CD4-positive, alpha-beta memory T cell (primary cell): ENCODE measurements at places on chromosomes 5 and 9.

DNA sequence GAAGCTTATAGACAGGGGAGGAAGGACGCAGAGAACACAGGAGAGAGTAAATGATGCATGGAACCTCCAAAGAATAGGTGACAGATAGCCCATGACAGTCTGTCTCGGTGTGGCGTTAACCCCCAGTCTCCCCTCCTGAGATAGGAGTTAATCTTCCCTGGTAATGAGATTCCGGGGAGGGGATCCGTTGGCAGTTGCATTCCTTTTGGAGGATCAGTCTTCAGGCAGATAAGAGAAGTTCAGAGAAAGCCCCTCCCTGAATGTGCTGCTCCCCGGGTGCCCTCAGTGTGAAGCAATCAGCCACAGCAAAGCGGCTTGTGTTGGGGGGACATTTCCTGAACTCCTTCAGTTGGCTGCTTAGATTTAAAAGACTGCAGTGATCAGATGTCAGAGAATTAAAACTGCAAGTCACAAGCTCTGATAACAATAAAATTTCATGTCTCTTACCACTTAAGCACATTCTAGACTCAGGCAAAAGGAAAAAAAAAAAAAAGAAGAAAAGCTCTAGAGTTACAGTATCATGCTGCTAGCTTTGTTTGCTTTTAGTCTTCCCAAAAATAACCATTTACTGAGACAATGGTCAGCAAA, 121.1 kb downstream of the EGFLAM start:
- no peak overlapping the region for H3K27ac ChIP-seq
- H3K36me3 ChIP-seq, result no peaks in the 10 kb centered on the region
- no peak for DNase-seq
- H3K4me3 ChIP-seq, result no peak overlapping the region

GRCh38 chr5:134844252-134844651, 1.5 kb upstream of the C5orf24 start:
- no peak overlapping the region for H3K4me3 ChIP-seq
- no peak overlapping the region for H3K27ac ChIP-seq
- H3K27me3 ChIP-seq, result no peaks in the 10 kb centered on the region
- peaks cover 5% of the 10 kb centered on the region for H3K36me3 ChIP-seq

DNA sequence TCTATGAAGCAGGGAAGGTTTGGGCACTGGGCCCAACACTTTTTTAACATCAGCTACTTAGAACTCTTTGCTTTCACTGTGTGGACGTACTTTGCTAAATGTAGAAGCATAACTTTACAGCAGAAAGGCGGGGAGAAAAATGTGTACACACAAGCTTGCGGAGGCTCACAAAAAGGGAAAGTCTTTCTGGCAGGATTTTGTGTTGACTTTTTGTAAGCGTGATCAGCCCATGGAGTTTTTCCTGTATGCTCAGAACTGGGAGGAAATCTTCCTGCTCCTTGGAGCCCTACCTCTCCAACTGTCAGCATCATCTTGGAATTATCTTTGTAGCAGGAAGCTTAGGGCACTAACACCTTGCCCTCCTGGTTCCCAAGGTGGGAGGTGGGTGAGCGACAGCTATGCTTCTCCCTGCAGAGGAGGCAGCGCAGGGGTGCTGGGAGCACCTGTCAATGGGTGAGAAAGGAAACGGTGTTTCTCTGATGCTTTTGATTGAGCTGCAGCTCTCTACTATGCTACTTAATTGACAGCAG, 321.9 kb downstream of the GADD45G start:
- no peak overlapping the region for H3K4me3 ChIP-seq
- H3K36me3 ChIP-seq, result no peaks in the 10 kb centered on the region
- no peaks in the 10 kb centered on the region for H3K27me3 ChIP-seq
- DNase-seq, result no peak

DNA sequence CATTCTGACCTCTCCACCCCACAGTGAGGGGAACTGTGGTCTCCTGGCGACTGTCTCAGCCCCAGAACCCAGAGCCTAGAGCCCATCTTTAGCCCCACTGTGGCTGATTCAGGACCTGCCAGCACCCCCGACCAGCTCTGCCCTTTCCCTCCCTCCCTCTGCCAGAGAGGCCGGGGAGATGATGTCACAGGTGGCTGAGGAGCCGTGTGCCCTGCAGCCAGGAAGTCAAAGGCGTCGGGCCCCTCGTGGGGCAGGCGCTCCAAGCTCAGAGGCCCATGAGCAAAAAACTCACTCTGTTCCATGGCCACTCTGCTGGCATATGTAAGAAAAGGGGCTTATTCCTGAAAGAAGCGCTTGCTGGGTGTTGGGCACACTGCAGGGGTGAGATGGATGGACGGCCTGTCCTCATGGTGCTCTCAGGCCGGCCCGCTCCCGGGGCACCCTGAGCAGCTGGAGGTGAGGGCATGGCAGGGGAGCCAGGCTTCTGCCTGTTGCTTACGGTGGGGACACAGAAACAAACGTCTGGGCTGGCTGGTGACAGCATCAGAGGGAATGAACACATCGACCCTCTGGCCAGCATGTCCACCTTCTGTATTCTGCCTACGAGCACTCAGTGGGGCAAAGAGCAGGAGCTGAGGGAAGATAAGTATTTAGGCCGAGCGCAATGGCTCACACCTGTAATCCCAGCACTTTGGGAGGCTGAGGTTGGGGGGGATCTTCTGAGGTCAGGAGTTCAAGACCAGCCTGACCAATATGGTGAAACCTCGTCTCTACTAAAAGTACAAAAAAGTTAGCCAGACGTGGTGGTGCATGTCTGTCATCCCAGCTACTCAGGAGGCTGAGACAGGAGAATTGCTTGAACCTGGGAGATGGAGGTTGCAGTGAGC, 41.1 kb downstream of the LAMC3 start:
- H3K36me3 ChIP-seq, result no peaks in the 10 kb centered on the region
- H3K27me3 ChIP-seq, result peaks cover 4% of the 10 kb centered on the region
- no peak overlapping the region for H3K27ac ChIP-seq
- no peak for DNase-seq
- H3K4me1 ChIP-seq, result no peaks in the 10 kb centered on the region
- H3K4me3 ChIP-seq, result no peak overlapping the region

- H3K4me3 ChIP-seq, result no peak overlapping the region
- no peak for DNase-seq
- H3K36me3 ChIP-seq, result no peaks in the 10 kb centered on the region
- H3K4me1 ChIP-seq, result peaks cover 2% of the 10 kb centered on the region
These were observed 15.9 kb downstream of the OR2V1 start for GRCh38 chr5:181114844-181115778.

GRCh38 chr5:167965710-167966109, 325.7 kb upstream of the WWC1 start:
- no peaks in the 10 kb centered on the region for H3K36me3 ChIP-seq
- no peak overlapping the region for H3K27ac ChIP-seq
- no peak overlapping the region for H3K4me3 ChIP-seq
- H3K4me1 ChIP-seq, result no peaks in the 10 kb centered on the region
- H3K27me3 ChIP-seq, result no peaks in the 10 kb centered on the region
- no peak for DNase-seq

GRCh38 chr9:95450171-95451064, 66.4 kb downstream of the PTCH1 start:
- H3K4me3 ChIP-seq, result no peak overlapping the region
- H3K27me3 ChIP-seq, result no peaks in the 10 kb centered on the region
- H3K4me1 ChIP-seq, result no peaks in the 10 kb centered on the region
- DNase-seq, result no peak

DNA sequence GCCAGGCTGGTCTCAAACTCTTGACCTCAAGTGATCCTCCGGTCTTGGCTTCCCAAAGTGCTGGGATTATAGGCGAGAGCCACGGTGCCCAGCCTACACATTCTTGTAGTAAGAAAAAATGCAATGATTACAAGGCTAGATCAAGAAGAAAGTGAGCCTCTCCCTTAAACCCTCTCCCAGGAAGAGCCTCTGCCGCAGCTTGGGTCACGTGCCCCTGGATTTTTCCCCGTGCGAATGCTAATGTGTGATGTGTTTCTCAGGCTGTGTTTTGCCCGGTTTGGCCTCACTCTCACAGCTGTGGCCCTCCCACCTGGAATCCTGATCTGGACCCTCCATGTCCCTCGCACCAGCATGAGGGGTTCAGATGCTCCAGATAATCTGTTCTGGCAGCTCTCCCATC, 6.9 kb downstream of the PLPP7 start:
- no peaks in the 10 kb centered on the region for H3K4me1 ChIP-seq
- H3K27ac ChIP-seq, result no peak overlapping the region
- no peaks in the 10 kb centered on the region for H3K27me3 ChIP-seq
- H3K4me3 ChIP-seq, result no peak overlapping the region
- no peak for DNase-seq

- H3K27ac ChIP-seq, result no peak overlapping the region
- peaks cover 21% of the 10 kb centered on the region for H3K4me1 ChIP-seq
- no peaks in the 10 kb centered on the region for H3K36me3 ChIP-seq
These were observed 102.7 kb upstream of the CPEB4 start for GRCh38 chr5:173785400-173785799.

DNA sequence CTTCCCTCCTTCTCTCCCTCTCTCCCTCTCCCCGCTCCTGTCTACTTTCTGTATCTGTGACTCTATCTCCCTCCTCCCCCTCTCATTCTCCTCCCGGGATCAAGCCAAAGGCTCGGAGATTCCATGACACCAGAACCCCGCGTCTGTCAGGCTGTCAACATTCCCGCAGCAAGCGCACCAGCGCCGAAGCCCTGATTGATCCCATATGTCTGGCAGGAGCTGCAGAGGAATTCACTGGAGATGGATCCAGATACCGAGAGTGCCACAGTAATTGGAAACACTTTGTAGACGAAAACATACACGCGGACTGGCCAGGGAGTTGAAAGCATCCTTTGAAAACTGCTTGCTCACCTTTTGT, 300 bp upstream of the SVEP1 start:
- no peak overlapping the region for H3K27ac ChIP-seq
- no peaks in the 10 kb centered on the region for H3K4me1 ChIP-seq
- H3K4me3 ChIP-seq, result no peak overlapping the region
- no peaks in the 10 kb centered on the region for H3K27me3 ChIP-seq

- no peak overlapping the region for H3K27ac ChIP-seq
- H3K4me1 ChIP-seq, result no peaks in the 10 kb centered on the region
- no peak for DNase-seq
- H3K27me3 ChIP-seq, result no peaks in the 10 kb centered on the region
- H3K36me3 ChIP-seq, result no peaks in the 10 kb centered on the region
These were observed 171.5 kb downstream of the EDIL3 start for GRCh38 chr5:84213212-84213611.

- no peaks in the 10 kb centered on the region for H3K36me3 ChIP-seq
- peak overlapping the region; percentile 73 for H3K4me3 ChIP-seq
- DNase-seq, result peak; percentile 76
- H3K4me1 ChIP-seq, result peaks cover 15% of the 10 kb centered on the region
- no peaks in the 10 kb centered on the region for H3K27me3 ChIP-seq
These were observed 588.5 kb downstream of the MTRR start for GRCh38 chr5:8457187-8458037.

DNA sequence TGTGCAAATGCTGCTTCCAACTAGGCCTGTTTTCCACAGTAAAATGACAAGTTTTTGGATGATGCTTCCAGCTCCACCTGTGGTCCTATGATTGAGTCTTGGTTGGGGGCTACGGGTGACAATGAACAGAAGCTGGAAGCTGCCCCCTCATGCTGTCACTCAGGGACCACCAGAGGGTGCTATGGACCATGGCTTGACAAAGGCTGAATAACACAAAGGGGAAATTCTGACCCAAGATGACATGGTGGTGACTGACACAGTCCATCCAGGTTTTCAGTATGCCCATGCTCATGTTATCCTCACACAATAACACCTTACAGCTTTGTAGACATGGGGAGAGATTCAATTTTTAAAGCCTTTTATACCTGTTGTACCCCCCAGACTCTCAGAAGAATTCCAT, 23.9 kb upstream of the SAP30L start:
- peaks cover 10% of the 10 kb centered on the region for H3K36me3 ChIP-seq
- no peaks in the 10 kb centered on the region for H3K4me1 ChIP-seq
- DNase-seq, result no peak
- H3K4me3 ChIP-seq, result no peak overlapping the region
- H3K27me3 ChIP-seq, result no peaks in the 10 kb centered on the region

DNA sequence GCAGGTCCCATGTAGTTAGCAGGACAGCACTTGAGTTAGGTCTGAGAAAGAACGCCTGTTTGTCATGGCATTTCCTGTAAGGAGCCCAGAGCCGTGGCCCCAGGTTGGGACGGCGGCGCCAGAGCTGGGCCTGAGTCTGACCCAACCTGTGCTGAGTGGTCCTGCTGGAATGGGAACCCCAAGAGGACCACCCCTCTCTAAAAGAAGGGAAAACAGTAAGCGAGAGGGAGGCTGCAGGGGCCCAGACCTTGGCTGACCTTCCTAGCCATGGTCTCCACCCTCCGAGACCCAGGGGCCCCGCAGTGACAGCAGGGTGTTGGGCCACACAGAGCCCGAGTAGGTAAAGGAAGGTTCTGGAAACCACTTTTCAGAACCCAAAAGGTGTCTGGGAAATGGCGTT, 1.8 kb upstream of the LRRC14B start:
- no peak for DNase-seq
- H3K27me3 ChIP-seq, result peaks cover 6% of the 10 kb centered on the region
- H3K4me1 ChIP-seq, result peaks cover 10% of the 10 kb centered on the region
- no peak overlapping the region for H3K4me3 ChIP-seq

DNA sequence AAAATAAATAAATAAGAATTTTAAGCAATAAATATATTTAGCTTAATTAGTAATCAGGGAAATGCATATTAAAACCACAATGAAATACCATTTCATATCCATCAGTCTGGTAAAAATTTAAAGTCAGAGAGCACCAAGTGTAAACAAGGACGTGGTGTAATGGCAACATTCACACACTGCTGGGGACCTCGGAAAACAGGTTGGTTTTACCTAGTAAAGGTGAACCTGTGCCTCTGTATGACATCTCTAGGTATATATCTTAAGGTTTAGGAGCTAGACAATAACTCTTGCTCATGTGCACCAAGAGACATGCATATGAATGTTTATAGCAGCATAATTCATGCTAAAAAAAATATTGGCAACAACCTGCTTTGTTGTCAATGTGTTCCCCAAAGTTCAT, 29.7 kb downstream of the FNBP1 start:
- no peaks in the 10 kb centered on the region for H3K27me3 ChIP-seq
- H3K4me1 ChIP-seq, result peaks cover 85% of the 10 kb centered on the region

DNA sequence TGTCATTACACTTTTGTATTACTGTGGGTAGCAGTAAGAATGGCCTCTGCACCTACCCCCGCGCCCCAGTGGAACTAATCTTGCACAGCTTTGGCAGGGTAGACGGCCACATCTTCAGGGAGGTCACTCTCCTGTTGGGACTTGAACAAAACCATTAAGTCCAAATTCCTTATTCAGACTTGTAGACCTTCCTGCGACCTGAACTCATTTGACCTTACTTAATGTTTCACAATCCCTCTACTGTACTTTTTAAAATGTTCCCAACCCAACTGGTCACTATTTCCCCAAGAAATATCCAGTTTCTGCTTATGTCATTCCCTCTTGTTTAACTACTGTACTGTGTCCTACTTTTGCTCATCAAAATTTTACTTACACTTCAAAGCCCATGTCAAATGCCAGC, 5.3 kb upstream of the FAM120AOS start:
- no peaks in the 10 kb centered on the region for H3K36me3 ChIP-seq
- no peaks in the 10 kb centered on the region for H3K27me3 ChIP-seq
- no peak overlapping the region for H3K27ac ChIP-seq
- H3K4me1 ChIP-seq, result peaks cover 82% of the 10 kb centered on the region

DNA sequence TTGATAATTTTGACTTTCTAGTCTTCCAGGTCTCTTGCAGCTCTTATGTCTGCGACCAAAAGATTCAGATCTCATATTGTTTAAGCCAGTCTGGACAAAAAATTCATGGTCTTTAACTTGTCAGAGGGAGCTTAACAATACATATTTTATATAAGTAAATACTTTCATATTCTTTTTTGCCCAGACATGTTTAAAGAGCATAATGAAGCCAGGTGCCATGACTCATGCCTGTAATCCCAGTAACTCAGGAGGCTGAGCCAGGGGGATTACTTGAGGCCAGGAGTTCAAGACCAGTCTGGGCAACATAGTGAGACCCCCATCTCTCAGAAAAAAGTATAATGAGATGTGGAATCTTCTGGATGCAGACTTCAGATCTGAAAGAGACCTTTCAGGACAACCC, 69.8 kb downstream of the JMY start:
- H3K4me1 ChIP-seq, result no peaks in the 10 kb centered on the region
- H3K27me3 ChIP-seq, result no peaks in the 10 kb centered on the region
- no peak for DNase-seq
